ENCODE measurements at places on chromosomes 7 and 10.

DNA sequence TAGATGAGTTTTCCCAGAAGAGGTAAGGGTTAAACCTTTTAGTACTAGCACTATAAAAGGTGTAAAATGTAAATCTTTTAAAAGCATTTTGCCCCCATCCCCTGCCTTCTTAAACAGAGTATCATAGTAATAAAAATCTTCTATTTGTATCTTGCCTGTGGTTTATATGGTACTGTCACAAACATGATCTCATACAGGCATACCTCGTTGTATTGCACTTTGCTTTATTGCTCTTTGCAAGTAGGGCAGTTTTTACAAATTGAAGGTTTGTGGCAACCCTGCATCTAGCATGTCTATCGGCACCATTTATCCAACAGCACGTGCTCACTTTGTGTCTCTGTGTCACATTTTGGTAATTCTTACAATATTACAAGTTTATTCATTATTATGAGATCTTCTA is 198.8 kb upstream of the YAE1 start:
- no peak for DNase-seq

GRCh38 chr10:70497120-70497545 is 18.6 kb downstream of the PALD1 start:
- no peak for DNase-seq

- no peak for DNase-seq
Measured at GRCh38 chr10:61888744-61889143, 12.8 kb upstream of the ARID5B start.

GRCh38 chr10:48792687-48793096 is 108.0 kb downstream of the WDFY4 start:
- DNase-seq = peak; percentile 48

DNA sequence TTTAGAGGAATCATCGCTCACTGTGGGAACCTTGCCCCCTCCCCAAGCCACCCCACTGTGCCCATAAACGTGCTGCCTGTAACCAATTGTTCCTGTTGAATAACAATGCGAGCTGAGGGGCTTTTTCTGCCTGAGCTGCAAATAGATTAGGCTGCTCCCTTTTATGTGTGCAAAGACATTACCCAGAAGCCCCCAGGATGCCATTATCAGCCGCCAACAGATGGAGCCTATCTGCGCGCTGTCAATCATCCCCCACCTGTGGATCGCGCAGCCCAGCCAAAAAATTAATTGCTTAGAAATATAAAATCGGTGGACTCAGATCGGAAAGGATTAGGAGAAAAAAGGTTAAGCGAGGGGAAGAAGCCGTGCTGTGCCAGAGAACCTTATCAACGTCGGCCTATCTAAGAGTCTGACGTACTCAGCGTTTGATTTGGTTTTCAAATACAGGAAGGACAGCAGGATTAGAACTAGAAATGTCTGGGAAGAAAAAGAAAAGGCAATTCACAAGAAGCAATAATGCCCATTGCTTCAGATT is 167.3 kb upstream of the MYO3A start:
- no peak for DNase-seq

GRCh38 chr10:99395750-99396445 is 34.5 kb downstream of the GOT1 start:
- DNase-seq = no peak

DNA sequence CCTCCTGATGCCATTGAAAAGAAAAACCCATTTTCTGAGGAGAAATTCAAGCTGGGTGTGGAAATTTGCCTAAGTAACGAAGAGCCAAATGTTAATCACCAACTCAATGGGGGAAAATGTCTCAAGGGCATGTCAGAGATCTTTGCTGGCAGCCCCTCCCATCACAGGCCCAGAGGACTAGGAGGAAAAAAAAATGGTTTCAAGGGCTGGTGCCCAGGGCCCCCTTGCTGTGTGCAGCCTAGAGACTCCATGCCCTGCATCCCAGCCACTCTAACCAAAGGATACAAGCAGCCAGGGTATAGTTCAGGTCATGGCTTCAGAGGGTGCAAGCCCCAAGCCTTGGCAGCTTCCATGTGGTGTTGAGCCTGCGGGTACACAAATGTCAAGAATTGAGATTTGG is 106.3 kb downstream of the ALOX5 start:
- no peak for DNase-seq

DNA sequence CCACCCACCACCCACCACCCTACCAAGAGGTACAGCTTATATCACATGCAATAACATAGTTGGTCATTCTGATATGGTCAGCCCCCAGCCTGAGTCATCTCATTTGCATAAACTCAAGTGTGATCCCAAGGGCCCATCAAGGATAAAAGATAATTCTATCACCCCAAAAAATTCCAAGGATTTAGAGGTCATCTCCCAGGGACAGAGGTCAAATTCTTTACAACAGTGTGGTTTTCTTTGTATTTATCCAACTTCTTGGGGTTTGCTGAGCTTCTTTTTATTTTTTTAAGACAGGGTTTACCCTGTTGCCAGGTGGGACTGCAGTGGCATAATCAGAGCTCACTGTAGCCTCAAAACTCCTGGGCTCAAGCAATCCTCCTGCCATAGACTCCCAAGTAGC is 9.4 kb upstream of the GTPBP10 start:
- DNase-seq = no peak

GRCh38 chr10:107814865-107815487 is 650.5 kb upstream of the SORCS1 start:
- peak; percentile 50 for DNase-seq

- DNase-seq = no peak
Measured at GRCh38 chr7:26375726-26376174, 84.1 kb downstream of the SNX10 start.

GRCh38 chr10:49426490-49427360 is 30.8 kb upstream of the DRGX start:
- no peak for DNase-seq

DNA sequence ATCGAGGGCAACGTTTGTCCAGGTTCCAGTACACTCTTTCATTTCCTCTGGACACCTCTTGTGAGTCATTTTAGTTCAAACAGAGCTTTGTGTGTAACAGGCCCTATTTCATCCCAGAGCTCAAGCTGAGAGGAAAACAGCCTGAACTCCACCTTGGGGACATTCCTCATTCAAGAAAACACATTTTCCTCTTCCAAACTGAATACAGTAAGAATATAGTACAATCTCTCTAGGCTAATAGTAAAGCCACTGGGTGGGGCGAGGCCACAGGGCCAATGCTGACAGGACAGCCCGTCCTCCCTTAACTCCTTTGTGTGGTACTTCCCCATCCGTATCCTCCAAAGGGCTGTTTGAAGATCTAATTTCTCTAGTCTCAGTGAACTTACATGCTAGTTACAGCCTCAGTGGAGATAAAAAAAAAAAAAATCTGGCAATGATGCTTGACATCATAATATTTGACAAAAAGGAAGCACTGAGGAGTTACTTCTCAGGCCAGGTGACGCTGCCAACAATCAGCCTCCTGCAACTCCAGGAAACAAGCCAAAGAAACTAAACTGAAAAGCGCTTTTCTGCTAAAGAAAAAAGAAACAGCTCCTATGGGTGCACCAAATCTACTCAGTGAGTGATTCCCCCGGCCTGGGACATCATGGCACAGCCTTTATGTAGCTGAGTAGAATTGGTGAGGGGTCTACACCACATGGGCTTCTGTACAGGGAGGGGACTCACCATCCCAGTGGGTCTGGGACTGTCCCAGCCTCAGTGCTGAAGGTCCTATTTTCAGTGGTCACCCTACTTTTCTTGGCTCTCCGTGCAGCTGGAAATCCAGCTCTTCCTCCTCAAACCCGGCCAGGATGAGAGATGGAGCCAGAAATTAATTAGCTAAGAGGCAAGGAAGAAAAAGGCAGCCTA is 238.2 kb upstream of the NEBL start:
- peak; percentile 72 for DNase-seq

GRCh38 chr10:14235566-14236195 is 95.0 kb downstream of the FRMD4A start:
- DNase-seq = peak; percentile 46

DNA sequence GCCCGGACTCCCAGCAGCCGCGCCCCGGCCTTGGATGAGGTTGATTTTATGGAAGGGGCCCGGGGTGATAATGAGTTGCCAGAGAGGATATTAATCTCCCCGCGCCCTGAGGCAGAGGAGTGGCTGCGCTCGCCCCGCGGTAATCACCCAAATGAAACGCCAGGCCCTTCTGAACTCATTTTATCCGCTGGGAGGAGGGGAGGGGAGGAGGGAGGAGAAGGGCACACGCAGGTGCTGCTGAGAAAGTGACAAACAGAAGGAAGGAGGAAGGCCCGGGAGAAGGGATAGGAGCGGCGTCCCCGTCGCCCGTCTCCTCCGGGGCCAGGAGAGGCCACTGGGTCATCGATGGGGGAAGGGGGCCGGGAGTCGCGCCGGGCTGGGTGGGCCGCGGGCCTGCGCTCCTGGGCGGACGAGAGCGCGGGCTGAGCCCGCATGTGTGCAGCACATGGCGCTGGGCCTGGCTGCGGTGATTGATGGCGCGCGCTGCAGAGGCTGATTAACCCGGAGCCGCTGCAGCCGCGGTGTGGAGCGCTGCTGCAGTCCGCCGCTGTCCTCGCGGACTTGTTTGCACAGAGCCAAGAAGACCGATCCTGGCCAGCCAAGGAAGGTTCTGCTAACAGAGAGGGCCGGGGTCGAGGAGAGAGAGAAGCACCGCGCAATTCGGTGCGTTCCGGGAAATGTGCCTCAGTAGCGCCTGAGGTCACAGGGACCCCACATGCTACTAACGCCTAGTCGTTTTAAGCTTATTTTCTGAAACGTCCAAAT is 6.5 kb downstream of the MNX1 start:
- no peak for DNase-seq

DNA sequence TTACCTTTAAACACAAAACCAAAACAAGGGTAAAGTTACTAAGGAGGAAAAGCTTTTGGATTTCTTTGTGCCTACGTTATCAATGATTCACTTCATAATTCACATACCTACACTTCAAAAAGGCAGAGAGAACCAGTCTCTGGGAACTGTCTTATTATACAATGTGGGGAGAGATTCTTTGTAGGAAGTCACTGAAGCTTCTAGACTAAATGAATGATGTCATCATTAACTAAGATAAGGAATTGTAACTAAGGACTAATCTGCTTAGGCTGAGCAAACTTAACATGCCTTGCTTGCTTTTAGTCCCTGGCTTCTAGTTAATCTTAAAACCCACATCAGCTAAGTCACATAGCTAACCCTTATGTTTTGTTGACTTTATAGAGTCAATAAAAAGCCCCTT is 771.2 kb downstream of the NXPH1 start:
- no peak for DNase-seq

DNA sequence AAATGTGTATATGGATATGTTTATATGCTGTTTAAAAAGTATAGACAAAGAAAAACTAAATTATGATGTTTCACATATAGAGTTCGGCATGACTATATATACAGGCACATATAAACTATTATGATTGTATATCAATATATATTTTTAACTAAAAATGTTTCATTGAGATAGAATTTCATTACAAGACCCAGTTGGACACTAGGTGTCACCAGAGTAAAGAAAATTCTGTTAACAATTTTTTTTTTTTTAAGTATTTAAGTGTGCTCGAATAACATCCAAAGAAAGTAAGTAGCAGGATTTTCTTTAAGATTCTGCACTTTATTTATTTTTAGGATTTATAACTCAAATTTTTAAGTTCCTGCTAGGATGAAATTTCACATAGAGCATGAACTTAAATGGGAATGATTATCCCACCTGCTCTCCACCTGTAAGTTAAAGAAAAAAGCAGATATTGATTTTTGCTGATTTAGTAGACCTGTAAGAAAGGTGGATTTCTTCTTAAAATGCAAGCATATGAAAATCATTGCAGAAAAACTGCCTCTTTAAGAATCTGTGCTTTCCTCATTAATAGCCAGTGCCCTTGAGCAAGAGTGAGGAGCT is 961.5 kb downstream of the PCDH15 start:
- no peak for DNase-seq

DNA sequence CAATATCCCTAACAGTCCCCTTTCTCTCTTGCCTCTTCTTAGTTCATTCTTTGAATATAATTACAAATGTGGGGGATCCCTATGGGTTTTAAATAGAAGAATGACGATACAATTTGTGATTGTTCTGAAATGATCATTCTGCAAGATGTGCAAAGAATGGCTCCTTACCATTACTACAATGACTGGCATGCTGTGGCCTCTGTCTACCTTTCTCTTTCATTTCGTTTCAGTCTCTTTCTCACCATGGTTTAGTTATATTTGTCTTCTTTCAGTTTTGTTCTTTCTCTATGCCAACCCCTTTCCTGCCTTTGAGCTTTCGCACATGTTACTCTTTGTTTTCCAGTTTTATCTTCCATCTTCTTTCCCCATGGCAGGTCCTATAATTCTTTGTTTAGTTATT is 176.5 kb downstream of the SUGCT start:
- DNase-seq = no peak

DNA sequence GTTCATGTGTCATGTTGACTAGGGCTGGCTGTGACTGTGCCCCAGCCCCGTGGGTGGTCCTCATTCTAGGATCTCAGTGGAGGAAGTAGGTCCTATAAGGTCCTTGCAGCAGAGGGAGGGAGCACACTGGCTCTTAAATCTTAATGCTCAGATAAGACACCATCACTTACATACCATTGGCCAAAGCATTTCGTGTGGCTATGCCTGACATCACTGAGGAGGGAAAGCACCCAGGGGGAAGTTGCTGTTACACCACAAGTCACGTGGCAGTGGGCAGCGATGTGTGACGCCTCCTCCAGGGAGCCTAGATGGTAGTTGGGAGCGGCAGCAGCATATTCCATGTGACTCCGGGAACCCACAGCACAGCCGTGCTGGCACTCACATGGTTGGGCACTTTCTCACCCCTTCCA is 224.7 kb upstream of the SH2B2 start:
- DNase-seq = no peak

DNA sequence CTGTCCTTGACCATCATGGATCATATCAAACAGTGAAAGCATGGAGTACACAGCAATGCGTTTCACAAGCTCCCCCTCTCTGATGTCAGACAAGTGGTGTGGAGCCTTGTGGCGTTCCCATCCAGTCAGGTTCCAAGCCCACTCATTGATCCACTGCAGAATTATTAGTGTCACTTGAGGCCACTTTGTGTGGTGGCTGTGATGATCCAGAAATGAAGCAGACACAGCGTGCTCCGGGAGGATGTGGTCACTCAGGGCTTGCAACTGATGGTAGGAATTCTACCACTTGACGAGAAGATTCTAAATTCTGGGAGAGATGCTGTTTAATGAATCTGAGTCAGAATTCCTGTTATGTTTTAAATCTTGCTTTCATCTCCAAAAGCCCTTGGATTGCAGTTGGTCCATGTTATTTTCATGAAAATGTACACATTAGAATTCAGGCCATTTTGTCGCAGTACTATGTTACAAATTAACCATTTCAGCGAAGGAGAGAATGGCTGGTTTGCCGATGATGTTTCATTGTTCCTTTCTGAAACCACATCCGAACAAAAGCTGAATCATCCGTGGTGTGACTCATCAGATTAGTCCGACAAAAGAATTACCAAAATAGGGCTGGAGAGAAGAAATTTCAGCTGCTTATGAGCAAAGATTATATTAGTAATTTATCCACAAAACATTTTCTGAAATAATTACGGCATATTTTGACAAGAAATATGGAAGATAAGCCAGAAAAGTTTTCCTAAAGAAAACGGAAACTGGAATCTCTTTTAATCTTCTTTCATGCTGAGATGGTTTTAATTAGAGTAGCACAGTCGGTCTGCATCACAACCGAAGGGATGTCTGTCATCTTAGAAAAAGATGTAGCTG is 48.1 kb downstream of the INSYN2A start:
- DNase-seq = no peak

Data from right hindlimb (tissue), 1 donor.